ENCODE measurements at places on chromosomes 5 and 9.

- no peak for DNase-seq
Measured at GRCh38 chr5:107389130-107389774, 281.5 kb downstream of the EFNA5 start.

DNA sequence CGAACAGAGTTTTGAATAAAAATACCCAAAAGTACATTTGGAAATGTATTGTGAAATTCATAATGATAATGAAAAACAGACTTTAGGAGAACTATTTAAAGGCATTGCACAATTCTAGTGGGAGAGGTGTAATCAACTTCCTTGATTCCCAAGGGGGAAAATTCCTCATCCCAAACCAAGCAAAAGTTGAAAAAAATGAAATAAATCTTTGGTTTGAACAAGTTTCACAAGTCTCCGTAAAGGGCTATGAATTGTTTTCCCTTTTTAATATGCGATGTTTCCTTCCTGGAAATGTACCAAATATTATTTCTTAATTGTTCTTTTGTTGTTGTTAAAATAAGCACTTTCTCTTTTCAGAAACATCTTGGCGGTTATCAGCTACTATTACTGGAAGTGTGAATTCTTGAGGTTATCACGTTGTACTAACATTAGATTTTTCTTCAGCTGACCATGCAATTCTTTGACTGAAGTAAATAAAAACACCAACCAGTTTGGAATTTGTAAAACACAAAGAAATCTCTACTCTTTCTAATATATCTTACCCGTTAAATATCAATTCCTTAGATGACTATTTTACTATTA, 59.3 kb downstream of the SVEP1 start:
- no peak for DNase-seq

DNA sequence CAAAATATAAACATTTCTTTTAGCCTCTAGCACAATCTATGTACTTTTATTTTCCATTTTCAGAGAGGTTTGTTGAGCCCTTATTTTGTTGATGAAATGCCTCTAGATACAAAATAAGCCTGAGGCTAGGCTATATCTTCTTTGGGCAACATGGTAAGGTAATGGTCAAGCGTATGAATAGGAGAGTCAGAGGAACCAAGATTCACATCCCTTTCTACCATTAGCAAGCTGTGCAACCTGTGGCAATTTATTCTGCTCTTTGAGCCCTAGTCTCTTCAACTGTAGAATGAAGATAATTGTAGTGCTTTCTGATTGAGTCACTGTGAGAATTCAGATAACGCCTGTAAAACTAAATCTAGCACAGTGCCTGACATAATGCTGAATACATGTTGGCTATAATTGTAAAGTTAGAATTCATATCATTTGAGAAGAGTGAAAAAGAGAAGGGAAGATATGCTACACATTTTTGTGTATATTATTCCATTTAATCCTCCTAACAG, 412.5 kb downstream of the CCDC171 start:
- DNase-seq, result no peak

DNA sequence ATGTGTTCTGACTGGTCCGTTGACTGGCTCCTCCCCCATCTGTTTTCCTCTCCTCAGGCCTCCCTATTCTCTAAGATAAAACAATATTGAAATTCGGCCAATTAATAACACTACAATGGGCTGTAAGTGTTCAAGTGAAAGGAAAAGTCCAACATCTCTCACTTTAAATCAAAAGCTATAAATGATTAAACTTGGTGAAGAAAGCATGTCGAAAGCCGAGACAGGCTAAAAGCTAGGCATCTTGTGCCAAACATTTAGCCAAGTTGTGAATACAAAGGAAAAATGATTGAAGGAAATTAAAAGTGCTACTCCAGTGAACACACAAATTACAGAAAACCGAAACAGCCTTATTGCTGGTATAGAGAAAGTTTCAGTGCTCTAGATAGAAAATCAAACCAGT, 310.6 kb downstream of the SPOCK1 start:
- no peak for DNase-seq

- no peak for DNase-seq
Measured at GRCh38 chr5:76083555-76084495, 642 bp downstream of the SV2C start.

DNA sequence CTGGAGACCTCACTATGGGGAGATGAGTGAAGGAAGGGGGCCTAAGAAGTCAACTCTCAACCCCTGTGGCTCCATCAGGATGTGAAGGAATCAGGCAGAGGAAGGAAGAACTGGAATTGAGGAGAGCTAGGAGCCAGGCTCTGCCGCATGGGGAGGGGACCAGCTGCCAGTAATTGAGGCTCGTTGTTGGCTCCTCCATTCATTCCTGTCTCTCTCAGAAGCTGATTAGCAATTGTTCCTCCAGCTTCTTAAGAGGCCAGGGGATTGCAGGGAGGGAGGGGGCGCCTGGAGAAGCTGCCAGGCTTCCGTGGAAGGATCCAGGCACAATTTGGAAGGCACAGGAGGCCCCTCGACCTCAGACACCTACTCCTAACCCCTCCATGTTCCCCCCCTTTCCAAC, 20.5 kb upstream of the TTLL11 start:
- DNase-seq, result no peak

DNA sequence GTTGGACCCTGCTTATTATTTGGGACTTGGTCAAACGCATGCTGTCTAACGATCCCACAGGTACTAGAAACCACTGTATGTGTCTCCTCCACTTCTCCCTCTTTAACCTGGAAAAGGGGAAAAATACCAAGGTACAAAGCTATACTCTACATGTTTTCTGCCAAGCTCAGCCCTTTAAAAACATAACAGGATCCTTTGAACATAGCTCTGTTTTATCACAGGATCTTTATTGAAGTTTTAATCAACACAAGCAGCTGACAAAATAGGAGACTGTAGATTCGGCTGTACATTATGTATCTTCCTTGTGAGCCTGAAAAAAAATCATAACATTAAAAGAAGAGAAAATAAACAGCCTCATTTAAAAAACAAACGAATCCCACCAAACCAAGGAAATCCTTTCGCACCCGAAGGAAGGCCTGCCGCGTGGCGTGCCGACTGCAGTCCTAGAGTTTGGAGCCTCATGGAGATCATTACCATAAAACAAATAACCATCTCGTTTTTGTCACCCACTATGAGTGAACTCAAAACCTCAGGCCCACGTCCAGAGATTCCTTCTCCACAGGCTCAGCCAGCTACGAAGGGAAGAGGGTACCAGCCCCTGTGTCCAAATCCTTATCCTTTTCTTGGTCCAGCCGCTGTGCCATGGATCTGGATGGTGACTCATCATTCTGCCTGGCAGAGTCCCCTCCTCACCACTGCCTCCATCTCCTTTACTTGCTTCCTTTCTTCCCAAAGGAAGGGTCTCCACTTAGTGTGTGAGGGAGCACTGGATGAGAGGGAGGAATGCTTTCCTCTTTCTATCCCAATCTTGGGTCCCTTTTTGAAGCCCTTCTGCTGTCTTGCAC, 651.1 kb downstream of the CCDC171 start:
- DNase-seq, result no peak

- no peak for DNase-seq
Measured at GRCh38 chr9:86589273-86589672, 235.1 kb upstream of the TUT7 start.
